ENCODE measurements at places on chromosomes 5 and 9.

GRCh38 chr5:75381456-75381855 lies 44.4 kb downstream of the HMGCR start:
- no peak for DNase-seq

- no peak for DNase-seq
Measured at GRCh38 chr5:56760723-56761122, 54.6 kb upstream of the MAP3K1 start.

- DNase-seq = no peak
Measured at GRCh38 chr5:18395126-18396110, 761.2 kb downstream of the TAF11L14 start.

DNA sequence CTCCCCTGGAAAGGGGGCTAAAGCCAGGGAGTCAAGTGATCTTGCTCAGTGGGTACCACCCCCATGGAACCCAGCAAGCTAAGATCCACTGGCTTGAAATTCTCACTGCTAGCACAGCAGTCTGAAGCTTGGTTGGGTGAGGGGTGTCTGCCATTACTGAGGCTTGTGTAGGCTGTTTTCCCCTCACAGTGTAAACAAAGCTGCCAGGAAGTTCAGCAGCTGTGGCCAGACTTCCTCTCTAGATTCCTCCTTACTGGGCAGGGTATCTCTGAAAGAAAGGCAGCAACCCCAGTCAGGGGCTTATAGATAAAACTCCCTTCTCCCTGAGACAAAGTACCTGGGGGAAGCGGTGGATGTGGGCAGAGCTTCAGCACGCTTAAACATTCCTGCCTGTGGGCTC lies 17.1 kb upstream of the EPB41L4A start:
- DNase-seq = no peak

All from CD4-positive, alpha-beta memory T cell (primary cell).